Left hindlimb (tissue), 1 donor: ENCODE measurements at places on chromosomes 12 and 14.

DNA sequence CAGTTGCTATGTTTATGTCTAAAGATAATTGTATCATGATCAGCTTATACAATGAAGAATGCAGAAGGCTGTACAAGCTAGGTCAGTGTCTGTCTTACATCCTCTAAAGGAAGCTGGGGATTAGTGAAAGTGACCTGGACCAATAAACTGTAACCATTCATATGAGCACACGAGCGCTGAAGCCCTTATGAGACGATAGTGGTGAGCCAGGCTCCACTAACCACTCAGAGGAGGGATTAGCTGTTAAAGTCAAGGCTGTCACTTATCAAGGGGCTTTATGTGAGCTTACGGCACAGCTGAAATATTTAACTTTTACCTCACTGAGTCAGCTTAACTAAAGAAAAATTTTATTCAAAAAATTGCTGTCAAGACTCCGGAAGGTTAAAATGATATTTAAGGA is 30.3 kb downstream of the NDUFA12 start:
- no peak for DNase-seq

DNA sequence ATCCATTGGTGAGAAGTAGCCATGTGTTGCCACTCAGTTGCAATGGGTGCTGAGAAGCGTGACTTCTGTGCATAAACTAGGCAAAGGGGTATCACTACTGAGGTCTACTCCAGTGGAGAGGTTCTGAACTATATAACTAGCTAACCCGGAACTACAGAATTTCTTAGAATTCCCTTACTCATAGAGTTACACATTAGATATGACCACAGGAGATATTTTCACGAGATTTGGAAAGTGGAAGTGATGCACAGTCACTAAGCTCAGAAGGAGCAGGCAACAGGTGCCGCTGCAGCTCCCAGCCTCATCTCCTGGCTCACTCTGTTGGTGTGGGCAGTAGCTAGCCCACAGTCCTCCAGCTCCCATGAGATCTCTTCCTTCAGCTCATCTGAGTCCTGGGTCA is 136.6 kb downstream of the SSPN start:
- no peak for DNase-seq

GRCh38 chr12:52023976-52024688 is 17.4 kb downstream of the TAMALIN start:
- DNase-seq, result no peak

DNA sequence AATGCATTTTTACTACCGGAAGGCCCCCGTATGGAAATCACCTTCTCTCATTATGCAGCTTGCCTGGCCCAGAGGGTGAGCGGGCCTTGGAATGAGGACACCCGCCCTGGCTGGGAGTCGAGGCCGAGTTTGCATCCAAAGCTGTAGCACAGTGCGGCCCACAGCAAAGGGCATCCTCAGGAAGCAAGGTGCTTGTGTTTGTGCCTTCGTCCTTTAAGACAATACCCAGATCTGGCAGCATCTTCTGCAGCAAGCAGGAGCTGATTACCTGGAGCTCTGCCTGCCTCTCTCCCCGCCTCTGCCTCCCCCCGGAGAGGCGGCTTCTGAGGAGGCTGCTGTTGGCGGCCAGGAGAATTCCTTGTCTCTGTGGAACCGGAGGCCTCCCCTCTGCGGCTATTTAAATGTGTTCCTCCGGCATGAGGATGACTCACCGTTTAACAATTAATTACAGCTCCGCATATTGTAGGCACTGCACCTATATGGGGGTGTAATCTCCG is 145.3 kb downstream of the CACNA1C start:
- DNase-seq, result no peak

DNA sequence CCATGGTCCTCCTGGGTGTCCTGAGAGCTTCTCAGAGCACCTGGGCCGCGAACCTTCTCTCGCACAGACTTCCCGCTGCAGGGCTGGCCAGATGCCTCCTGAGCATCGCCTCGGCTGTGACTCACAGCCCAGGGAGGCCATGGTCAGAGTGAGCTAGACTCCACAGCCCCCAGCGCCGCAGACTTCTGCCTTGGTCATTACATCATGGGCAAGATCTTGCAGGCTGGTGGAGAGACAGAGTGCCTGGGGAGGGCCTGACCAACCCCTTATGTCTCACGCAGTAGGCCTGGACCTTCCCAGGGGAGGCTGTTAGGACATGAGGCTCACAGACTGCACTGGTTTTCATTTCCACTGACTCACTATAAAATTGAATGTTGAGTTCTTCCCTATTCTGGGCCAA is 41.8 kb downstream of the SMOC1 start:
- no peak for DNase-seq

GRCh38 chr14:103132381-103133209 is 9.3 kb downstream of the TNFAIP2 start:
- DNase-seq, result no peak

DNA sequence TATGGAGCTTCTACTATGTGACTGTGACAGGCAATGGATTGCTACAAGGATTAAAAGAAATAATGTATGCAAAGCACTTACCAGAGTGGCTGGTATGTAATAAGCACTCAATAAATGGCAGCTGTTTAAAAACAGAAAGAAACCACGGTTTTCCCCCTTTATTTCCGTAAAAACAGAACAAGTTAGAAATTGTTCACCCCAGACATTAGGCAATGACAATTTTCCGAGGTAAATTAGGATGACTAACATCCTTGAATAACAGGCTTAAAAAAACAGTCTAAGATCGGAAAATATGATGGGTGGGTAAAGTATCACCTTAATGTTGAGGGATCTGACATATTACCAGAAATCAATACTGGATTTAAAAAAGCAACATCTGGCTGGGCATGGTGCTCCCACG is 20.9 kb upstream of the CNIH1 start:
- no peak for DNase-seq

DNA sequence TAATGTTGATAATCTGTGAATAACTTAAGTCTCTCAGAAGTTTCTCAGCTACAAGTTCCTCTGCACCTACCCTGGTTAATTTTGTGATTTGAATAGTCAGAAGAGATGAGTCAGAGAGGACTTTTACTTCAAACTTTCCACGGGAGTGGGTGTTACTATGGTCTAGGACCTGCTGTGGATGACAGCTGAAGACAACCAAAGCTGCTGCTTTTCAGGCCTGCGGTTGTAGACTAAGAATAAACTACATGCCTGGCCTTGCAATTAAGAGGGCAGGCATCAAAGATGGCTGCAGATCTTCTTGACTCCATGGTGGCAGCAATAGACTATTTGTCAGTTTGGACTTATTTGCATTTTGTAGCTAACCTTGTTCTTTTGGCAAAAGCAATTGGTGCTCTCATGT is 227.1 kb upstream of the KRR1 start:
- no peak for DNase-seq

- no peak for DNase-seq
Measured at GRCh38 chr14:53156238-53156637, 3.1 kb upstream of the DDHD1 start.

- no peak for DNase-seq
Measured at GRCh38 chr12:70644861-70645260, 7.6 kb upstream of the PTPRB start.

DNA sequence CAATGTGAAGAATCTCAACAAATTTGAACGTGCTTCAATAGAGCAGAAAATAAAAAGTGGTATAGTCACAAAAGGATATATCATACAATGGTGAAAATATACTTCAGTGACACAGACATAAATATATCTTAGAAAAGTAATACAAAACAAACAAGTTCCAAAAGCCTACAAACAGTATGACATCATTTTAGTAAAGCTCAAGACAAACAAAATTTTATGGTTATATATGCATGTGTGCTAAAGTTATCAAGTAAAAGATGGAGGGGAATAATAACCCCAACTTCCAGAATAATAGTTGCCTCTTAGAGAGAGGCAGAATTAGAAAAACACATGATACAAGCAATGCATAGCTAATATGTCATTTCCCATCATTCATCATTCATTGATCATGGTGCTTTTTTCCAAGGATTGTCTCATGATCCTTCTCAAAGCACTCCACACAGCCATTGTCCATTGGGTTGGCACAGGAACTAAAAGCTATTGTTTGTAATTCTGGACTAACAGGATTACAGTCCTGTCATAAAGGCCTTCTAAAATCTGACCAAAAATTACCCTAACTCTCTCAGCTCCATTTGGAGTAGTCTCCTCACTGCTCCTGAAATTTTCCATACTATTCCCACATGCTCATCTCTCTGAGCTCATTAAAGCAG is 59.5 kb downstream of the IFNG-AS1 start:
- DNase-seq, result no peak

GRCh38 chr12:110246636-110247339 is 34.3 kb upstream of the ATP2A2 start:
- DNase-seq, result no peak

- DNase-seq, result no peak
Measured at GRCh38 chr12:8897081-8897480, 17.2 kb upstream of the PHC1 start.

- DNase-seq, result no peak
Measured at GRCh38 chr14:77970646-77971045, 170.7 kb downstream of the ADCK1 start.

- DNase-seq, result no peak
Measured at GRCh38 chr14:25396128-25396527, 346.2 kb upstream of the STXBP6 start.

- DNase-seq, result no peak
Measured at GRCh38 chr12:3161861-3162260, 84.7 kb downstream of the TSPAN9 start.

- DNase-seq, result no peak
Measured at GRCh38 chr12:65818454-65819382, 5.6 kb upstream of the HMGA2 start.

DNA sequence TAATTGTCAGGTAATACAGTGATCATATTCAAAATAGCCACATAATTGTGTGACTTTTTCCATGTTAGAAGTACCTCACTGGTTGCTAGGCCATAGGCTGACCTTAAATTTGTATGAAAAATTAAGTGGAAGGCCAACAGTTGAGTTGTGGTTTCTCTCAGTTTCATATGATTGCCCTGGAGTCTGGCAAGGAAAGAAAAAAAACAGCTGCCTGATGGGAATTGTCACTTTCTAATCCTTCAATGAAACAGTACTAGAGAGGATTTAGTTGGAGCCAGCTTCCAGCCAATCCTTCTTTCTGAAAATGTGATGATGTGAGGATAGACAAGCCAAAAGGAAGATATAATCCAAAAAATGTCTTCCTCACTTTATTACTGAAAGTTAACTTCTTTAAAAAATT is 113.6 kb downstream of the ALX1 start:
- DNase-seq, result no peak

DNA sequence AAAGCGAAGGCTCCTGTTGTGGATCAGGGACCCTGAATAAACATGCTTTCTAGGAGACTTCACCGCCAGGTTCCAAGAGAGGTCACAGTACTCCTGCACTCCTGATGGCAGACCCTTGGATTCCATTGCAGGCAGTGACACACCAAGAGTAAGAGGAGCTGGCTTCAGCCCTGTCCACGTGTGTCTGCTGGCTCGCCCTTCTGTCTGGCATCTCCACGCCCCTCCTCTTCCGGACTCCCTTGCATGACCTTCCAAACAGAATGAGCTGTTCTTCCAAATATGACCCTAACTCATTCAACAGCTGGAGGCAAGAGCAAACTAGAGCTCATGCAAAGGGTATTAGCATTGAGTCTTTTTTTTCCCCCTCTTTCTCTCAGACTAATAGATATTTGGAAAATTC is 233.0 kb upstream of the PLEKHG7 start:
- peak; percentile 73 for DNase-seq

DNA sequence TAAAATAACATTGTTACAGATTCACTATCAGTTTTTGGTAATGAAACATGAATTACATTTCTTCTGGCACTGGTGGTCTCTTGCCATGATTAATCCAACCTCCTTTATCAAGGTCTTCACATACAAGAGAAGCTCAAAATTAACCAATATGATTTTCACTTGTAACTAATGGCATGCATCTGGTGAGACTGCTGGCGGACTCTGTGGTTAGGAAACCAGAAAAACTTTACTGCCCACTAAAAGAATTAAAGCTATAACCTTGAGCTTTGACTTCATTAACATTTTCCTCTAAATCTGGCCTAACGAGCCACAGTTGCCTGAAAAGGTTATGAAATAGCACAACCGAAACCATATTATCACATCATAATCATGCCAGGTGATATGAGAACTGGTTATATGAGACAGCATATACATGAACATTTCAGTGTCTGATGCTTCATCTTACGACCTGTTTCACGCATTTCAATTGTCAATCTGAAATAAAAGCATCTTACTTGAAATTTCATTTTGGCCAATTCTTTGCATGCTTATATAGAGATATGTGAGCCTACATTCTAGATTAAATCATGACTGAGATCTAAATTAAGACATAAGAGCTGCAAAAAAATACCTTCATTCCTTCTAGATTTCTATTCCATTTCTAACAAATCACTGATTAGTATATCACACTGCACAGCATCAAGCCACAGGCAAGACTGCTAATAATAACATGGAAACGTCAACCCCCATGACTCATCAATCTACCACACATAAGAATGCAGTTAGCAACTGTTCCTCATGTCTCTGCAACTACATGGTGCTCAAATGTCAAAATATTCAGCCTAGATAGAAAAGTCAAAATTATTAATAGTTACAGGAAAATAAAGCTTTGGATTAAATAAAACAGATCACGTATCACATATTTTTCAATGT is 89.3 kb downstream of the OSBPL8 start:
- DNase-seq, result no peak

DNA sequence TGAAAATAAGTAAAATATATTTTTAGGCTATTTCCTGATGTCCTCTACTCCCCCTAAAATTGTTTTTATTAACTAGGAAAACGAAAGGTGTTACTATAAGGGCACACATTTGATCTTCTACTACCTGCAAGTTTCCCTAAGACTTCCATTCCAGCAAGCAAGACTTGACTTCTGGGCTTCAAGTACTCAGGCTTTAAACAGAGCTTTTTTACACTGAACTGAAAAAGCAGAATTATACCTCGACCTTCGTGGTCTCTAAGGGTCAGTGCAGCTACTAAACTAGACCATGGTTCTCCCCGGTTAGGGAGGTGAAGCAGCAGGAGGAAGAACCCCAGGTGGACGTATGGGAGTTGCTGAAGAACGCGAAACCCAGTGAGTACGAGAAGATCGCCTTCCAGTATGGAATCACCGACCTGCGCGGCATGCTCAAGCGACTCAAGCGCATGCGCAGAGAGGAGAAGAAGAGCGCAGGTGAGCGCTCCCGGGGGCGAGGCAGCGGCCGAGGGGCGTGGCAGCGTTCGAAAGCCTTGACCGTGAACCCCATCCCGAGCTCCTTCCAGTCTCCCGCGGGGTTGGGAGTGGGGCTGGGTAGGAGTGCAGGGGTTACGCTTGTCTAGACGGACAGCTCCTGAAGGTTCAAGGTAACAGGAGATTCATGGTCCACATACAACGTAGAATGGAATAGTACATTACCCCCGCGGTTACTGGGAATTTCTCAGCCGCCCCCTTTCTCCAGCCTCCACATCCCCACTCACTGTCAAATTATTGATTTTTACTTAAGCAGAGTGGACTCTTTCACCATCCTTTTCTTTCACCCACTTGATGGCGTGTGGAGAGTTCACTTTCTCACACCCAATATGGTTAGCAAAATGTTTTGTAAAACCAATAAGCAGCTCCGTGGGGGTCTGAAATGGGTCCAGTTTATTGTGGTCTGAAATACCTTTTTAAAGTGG is 47.6 kb downstream of the MYBPC1 start:
- DNase-seq, result no peak

GRCh38 chr14:34794941-34795340 is 80.2 kb downstream of the BAZ1A start:
- no peak for DNase-seq

GRCh38 chr12:9707864-9708808 is 24.8 kb downstream of the CLECL1 start:
- DNase-seq, result peak; percentile 45

GRCh38 chr12:45775964-45776363 is 46.5 kb downstream of the ARID2 start:
- DNase-seq, result no peak
